ENCODE measurements at places on chromosomes 2 and 18. TPM values are rescaled to one million over a fixed set of nuclear protein-coding genes. Genes with fewer than 3 reads are reported as not detected.

- DNase-seq, result no peak
These were observed 1.1 kb downstream of the TTL start for GRCh38 chr2:112483042-112483473.

The HOXD12 gene
- total RNA-seq, result not detected

The ANKRD29 gene
- total RNA-seq, result 118 TPM

GRCh38 chr2:86275384-86275799, 62.0 kb downstream of the REEP1 start:
- DNase-seq, result no peak

DNA sequence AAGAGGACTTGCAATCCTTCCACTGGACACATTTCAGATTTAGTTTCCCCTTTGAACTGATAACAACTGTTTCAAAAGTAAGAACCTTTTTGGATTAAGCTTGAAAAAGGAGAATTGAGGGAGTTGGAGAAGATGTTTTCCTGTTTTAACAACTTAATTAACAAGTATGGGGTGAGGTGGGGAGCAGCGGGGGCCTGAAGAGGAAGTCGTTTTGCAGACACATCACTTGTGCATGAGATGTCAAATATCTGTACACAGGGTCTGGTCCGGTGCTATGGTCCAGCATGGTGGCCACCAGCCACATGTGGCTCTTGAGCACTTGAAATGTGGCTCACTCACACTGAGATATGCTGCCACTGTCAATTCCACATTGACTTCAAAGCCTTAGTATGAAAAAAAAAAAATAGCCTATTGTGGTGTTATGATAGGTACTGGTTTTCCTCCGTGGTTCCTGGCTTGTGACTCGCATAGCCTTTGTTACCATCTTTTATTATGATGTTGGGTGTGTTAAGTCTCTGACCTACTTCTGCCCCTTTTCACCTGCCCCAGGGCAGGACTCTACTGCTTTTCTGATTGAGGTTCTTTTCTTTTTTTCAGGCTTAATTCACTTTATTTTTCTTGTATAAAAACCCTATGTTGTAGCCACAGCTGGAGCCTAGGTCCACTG, 205.5 kb downstream of the BCL2 start:
- DNase-seq, result no peak

All from ascending aorta (tissue), 2 donors.